ENCODE measurements at places on chromosomes 11 and 22.

DNA sequence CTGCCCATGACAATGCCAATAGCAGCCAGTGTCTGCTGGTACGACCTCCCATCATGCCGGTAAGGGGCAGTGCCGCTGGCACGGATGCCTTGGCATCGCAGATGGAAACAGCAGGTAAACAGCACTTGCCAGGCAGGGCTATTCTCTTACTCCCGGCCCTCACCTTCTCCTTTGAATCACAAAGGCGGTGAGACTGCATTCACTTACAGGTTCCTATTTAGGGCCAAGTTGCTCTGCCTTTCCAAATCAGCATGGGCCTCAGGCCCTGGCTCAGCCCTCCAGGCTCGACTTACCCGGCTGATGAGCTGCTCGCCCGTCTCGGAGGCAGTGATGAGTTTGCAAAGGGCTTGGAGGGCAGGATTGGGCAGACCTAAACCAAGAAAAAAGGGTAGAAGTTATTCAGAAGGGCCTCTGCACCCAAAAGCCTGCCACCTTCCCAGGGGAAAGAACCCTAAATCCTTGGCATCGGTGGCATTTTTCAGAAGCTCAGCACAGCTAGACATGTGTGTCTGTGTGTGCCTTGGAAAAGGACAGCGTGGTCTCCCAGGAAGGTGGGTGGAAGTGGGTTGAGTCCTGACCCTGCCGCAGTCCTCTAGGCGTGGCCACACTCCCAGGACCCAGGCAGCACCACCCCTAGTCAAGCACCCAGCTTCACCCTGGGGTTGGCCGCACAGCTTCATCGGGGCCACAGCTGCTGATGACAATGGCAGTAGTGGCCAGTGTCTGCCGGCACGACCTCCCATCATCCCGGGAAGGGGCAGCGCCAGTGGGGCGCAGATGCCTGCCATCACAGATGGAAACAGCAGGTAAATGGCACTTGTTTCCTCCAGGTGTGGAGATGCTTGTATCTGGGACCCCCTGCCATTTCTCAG lies 73.5 kb upstream of the PITPNB start:
- no peak for DNase-seq

DNA sequence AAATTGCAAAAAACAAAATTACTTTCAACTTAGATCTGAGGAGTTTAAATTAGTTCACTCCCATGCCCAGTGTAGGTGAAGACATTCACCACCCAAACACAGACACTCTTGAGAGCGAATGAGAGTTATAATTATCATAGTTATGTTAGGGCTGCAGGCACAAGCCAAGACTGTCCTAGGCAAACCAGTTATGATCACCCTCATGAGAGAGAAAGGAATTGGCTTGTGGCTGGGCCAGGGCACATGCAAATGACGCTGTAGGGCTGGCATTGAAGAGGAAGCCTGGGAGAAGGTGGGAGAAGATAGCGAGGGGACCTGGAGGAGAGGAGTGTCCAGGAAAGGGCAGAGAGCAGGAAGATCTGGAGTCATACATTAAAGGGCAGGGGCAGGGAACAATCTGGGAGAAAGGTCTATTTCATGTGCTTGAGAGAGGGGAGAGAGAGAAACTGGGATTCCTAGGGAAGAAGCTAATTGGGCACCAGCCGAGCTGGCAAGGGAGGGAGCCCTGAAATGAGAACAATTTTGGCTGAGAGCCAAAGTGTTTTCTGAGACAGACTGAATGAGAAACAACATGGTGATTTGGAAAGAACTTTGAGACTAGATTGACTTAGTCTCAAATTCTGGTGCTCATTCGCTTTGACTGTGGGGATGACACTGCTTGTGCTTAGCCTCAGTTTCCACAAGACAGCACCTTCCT lies 279.9 kb downstream of the KIRREL3 start:
- DNase-seq, result no peak

- DNase-seq, result no peak
These were observed 58.9 kb upstream of the PPARA start for GRCh38 chr22:46091277-46091977.

GRCh38 chr22:48258064-48258701 lies 1495.7 kb downstream of the TBC1D22A start:
- no peak for DNase-seq

- no peak for DNase-seq
These were observed 42.8 kb downstream of the TNRC6B start for GRCh38 chr22:40220316-40221054.

GRCh38 chr11:58775066-58775708 lies 43.4 kb upstream of the GLYAT start:
- no peak for DNase-seq

DNA sequence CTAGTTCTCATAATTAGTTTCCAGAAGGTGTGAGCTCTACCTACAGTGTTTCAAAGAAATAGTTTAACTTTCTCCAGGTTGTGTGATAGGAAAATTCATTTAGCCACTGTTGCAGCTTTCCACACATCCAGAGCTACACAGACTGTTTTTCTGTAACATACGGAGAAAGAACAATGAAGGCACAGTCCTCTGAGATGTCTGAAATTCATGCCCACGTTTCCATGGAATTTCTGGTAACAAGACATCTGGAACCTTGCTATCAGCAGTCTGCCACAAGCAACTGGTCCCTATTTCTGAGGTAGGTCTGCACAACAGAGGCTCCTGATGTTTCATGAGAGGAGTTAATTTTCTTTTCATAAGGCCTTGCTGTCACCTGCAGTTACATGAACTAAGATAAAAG lies 273.3 kb upstream of the C11orf87 start:
- DNase-seq, result no peak

- DNase-seq, result no peak
These were observed 61.4 kb upstream of the CHRM4 start for GRCh38 chr11:46452918-46453517.

Measured in T1000 (cell line).